Stimulated activated CD8-positive, alpha-beta memory T cell treated with anti-CD3 and anti-CD28 coated beads, Interleukin-4, amount 100 ng/mL, for 1 hour (primary cell): ENCODE measurements at places on chromosomes 4 and X.

- no peak for DNase-seq
Measured at GRCh38 chr4:92215476-92215875, 88.3 kb upstream of the GRID2 start.

DNA sequence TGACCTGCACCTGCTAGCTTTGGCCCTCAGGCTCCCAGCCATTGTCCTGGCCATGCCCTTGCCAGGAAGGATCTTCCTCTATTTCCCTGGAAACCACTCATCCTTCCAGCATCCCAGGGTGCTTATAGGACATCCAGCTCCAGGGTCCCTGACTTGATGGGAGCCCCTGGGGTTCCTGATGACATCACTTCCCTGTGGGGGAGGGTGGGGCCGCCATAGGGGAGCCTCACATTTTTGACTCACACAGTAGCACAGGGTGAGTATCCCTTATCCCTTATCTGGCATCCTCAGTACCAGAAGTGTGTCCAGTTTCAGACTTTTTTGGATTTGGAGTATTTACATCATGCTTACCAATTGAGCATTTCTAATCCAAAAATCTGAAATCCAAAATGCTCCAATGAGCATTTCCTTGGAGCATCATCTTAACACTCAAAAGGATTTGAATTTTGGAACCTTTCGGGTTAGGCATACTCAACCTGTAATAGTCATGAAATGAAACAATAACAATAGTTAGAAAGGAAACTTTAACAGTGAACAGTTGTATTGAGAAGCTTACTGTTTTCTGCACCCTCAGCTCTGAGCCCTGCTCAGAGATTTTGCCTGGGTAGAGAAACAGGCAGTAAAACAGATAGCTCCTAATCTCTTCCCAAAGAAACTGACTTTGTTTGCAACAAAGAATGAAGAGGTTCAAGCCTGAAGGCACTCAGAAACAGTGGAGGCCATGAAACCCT, 22.1 kb downstream of the TNIP2 start:
- no peak for DNase-seq

DNA sequence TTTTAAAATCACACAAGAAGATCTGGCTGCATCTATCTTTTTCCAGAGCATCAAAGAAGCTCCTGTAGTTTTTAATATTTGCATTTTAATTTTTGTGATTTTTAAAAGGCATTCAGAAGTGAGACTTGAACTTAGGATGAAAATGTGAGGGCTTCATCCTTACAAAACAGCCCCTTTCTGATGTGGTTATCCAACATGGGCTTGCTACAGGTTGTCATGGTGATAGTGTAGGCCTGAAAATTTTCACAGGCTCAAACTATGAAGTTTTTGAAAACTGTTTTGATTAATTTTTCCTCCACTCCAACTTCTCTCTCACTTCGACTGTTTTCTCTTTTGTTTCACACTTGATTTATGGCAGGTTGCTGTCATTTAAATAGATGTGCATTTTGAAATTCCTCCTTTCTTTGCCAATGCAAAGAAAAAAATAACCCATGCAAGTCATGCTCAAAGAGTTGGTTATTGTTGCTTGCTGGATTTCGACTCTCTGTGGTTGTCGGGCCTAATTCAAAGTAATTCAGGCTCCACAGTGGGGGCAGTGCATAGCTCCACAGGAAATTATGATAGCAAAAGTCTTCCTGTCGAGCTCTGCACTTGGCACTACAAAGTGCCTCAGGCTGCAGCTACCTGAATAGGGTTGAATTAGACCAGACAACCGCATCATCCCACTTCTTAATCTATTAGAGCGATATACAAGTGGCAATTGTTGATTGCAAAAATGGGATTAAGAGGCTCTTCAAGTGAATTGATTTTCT, 201.0 kb upstream of the GPR101 start:
- no peak for DNase-seq

DNA sequence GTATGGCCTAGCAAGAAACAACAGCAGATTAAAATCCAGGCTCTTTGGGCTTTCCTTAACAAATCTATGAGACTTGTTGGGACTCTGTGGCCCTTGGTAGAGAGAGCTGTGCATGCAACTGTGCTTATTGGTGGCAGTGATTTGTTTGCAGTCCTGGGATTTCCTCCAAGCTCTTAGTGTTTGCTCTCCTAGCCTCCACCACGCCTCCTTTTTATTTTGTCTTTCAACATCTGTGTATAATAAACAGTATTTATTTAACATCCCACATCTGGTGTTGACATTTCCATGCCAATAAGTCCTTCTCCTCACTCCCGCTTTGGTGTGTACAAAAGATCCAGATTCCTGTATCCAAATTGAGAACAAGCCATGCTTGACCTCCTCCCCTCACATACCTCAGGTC, 3.1 kb downstream of the TNMD start:
- no peak for DNase-seq

DNA sequence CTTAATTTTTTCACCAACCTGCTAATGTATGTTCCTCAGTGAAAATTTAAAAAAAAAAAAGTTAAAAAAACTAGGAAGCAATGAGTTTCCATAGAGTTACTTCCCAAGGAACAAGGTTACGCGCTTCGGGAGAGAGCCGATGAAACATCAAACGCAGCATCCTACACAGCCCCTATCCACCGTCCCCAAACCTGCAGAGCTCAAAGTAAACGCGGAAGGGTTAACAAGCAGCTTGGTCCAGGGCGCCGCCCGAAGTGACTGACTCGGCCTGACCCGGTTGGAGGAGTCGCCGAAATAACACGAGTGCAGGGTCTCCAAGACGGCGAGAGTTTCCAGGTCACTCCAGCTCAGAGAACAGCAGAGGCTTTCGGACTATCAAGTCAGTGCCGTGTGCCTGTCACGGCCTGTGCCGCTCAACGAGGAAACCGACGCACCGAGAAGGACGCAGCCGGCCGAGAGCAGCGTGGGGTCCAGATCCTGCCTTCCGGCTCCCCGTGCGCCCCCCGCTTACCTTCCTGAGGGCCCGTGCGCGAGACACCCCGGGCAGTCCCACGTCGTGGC, 512 bp downstream of the NOP14 start:
- DNase-seq = no peak

DNA sequence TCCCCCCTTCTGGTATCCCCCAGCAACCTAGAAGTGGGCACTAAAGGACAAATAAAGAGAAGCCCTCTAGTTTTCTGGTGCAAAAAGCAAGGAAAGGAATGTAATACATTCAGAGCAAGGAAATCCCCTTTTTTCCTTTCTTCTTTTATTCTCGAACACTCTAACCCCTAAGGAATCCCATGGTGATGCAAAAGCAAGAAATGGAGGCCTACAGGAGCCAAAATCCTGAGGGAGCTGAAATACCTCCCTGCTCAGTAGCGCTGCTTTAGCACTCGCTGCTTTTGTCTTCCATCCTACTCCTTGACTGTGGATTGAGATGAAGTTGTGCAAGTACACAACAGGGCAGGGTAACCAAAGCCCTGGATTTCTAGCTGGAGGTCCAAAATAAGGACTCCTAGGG, 251.0 kb downstream of the PRDM5 start:
- no peak for DNase-seq

DNA sequence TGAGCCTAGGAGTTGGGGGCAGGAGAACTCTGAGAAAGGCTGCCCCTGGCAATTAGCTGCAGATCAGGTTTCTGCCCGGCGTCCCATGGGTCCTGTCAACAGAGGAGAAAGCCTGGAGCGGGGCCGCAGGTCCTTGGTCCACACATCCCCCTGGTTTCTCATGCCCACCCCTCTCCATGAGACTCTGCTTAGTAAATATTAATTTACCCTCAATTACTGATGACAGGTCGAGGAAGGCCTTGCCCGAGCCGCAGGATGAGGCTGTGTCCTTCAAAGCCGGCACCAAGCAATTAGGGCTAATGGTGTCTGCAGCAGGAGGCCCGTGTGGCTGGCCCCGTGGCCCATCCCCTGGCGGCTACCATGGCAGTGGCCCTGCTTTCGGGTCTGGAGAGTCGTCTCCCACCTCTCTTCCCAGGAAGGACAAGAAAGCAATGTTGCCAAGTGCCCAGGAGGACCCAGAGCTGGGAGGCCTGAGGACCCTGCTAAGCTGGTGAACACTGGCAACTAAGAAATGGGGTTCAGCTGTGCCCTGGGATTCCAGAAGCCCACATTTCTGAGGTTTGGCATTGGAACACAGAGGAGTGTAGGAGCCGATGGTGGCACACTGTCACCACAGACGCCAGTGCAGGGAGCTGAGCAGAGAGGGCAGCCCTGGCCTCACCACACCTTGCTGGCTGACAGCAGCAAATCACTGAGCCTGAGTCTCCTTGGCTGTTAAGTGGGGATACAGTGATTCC, 114.6 kb downstream of the CPZ start:
- DNase-seq = no peak

DNA sequence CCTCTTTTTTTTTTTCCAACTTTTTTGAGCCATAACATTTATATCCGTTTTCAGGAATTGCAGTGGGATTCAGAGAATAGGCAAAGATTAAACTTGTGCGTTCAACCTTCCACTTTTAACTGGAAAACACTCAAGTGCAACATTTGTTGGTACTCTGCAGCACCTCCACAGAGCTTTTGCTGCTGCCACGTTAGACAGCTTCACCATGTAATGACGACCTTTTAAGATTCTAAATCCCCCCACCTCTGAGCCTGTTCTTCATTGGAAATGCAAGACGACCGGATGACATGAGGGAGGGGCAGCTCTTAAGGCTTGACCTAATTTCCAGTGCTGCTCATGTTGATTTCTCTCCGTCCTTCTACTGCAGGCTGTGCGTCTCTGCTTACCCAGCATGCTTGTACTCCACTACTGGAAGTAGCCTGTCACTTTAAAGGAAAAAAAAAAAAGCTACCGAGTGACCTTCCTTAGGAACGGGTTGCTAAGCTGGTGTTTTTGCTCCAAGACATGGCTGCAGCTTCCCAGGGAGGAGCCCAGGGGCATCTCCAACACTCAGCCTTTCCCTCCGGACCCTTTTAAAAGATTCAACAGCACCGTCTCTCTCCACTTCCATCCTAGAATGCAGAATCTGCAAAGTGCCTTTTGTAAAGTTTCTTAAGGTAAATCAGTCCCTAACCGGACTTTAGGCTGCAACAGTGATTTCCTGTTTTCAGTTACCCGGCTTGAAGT, at the start of gene CC2D2A:
Gene CC2D2A, plus strand, starts transcription at position 481 of the 726 bp plus-strand sequence. CDS start 6,051 bp downstream, outside the sequence.
- no peak for DNase-seq

DNA sequence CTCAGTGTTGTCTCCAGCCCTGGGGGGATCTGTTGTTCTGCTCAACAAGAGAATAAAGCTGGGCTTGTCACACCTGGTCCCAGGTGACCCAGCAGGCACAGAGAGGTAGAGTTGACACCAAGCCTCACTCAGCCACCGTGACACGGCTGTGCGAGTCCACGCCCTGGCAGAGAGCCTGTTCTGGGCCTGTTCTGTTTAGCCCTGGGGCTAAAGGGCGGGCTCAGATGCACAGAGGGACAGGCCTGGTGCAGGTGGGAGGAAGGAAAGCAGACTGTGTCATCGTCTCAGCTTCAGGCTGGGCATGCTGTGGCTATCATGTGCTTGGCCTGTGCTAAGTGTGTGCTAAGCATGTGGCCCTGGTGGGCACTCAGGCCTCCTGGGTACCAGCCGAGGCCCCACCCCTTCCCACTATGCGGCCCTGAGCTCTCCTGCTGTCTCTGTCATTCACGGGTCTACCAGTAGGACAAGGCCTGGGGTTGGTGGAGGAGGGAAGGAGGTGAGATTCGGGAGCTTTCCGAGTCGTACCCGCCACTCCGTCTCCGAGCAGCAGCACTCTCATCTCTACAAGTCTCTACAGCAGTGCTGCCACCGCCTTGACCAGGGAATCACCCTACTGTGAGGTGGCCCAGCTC, 10.8 kb downstream of the WFS1 start:
- DNase-seq = no peak

DNA sequence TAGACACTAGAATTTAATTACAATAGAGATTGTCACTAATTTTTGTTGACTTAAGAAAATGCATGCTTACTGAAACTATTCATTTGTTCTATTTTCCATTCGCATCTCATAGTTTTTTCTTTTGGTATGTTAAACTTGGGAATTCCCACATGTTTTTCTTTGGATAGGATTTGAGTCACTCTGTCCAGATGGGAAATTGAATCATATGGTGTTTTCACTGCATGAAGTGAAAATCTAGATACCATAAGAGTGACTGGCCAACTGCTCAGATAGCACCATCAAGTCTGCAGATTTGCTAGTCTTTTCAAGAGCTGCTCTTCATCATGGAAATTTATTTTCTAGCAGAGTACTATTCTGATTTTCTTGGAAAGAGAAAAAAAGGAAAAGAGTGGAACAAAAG, 172.6 kb downstream of the FAM47B start:
- no peak for DNase-seq
